ENCODE measurements at places on chromosomes 7 and 10. TPM values are rescaled to one million over a fixed set of nuclear protein-coding genes. Genes with fewer than 3 reads are reported as not detected.
A peak's percentile ranks its signal among the peaks of the same experiment; 100 is the strongest.

PKD2L1 gene
- total RNA-seq: not detected

UBE3C gene
- total RNA-seq: 58.9 TPM

FFAR4 gene
- total RNA-seq: not detected

DNA sequence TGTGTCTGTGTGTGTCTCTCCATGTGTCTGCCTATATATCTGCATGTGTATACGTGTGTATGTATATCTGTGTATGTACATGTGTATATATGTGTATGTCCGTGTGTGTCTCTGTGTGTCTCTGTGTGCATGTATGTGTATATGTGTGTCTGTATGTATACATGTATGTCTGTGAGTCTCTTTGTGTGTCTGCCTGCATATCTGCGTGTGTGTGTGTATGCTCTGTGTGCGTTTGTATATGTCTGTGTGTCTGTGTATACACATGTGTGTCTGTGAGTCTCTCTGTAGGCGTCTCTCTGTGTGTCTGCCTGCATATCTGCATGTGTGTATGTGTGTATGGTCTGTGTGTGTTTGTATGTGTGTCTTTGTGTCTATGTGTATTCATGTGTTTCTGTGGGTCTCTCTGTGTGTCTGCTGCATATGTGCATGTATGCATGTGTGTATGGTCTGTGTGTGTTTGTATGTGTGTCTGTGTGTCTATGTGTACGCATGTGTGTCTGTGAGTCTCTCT is 23.7 kb upstream of the KLF6 start:
- H3K4me1 ChIP-seq: peaks cover 12% of the 10 kb centered on the region
- H3K4me3 ChIP-seq: no peak overlapping the region
- DNase-seq: no peak
- no peaks in the 10 kb centered on the region for H3K36me3 ChIP-seq
- H3K27ac ChIP-seq: no peak overlapping the region

GRCh38 chr7:33558549-33559323 is 346.6 kb upstream of the BMPER start:
- peaks cover 1% of the 10 kb centered on the region for H3K36me3 ChIP-seq
- no peak overlapping the region for H3K27ac ChIP-seq

- no peaks in the 10 kb centered on the region for H3K27me3 ChIP-seq
- peaks cover 25% of the 10 kb centered on the region for H3K4me1 ChIP-seq
- DNase-seq: peak; percentile 83
- no peak overlapping the region for H3K4me3 ChIP-seq
Observed at GRCh38 chr10:132579027-132579859, 41.7 kb downstream of the INPP5A start.

DNA sequence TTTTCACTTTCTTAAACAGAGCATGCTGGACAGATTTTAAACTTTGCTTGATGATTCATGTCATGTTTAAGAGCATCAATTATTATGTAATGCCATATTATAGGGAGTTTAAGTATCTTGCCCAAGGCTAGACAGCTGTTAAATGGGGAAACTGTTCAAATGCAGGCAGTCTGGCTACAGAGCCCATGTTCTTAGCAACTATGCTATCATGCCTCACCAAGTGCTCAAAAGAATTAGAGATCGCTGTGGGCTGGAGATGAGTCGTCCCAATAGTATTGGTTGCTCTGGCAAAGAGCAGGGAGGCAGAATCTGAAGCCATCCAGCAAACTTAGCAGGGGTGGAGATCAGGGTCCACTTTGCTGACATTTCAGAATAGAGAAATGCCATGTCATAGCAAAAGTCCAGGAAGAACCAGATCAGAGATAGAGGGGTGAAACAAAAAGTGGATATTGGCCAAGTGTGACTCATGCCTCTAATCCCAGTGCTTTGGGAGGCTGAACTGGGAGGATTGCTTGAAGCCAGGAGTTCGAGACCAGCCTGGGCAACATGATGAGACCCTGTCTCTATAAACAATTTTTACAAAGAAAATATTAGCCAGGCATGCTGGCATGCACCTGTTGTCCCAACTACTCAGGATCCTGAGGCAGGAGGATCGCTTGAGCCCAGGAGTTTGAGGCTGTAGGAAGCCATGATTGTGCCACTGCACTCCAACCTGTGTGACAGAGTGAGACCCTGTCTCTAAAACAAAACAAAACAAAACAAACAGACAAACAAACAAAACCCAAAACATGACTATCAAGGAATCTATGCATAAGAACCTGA is 57.8 kb downstream of the BAMBI start:
- H3K36me3 ChIP-seq: no peaks in the 10 kb centered on the region
- no peak overlapping the region for H3K4me3 ChIP-seq
- no peaks in the 10 kb centered on the region for H3K27me3 ChIP-seq
- no peak for DNase-seq
- H3K4me1 ChIP-seq: peaks cover 7% of the 10 kb centered on the region

DNA sequence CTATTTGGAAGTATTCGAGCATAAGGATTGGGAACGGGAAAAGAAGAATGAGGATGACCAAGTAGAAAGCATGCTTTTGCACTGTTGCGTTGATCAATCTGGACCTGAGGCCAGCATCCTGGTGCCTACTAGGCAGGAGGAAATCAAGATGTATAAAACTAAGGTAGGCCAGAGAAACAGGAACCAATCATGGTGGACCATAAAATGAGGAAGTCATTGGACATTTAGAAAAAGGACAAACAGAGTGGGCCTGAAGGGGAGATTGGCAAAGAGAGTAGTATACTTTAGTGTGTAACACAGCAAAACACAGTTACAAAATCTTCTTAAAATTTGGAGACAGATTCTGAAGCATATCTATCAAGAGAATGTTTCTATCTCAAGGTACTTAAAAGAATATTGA is 171.1 kb upstream of the FZD1 start:
- DNase-seq: no peak
- H3K36me3 ChIP-seq: peaks cover 7% of the 10 kb centered on the region
- peaks cover 7% of the 10 kb centered on the region for H3K4me1 ChIP-seq
- H3K27ac ChIP-seq: no peak overlapping the region

DNA sequence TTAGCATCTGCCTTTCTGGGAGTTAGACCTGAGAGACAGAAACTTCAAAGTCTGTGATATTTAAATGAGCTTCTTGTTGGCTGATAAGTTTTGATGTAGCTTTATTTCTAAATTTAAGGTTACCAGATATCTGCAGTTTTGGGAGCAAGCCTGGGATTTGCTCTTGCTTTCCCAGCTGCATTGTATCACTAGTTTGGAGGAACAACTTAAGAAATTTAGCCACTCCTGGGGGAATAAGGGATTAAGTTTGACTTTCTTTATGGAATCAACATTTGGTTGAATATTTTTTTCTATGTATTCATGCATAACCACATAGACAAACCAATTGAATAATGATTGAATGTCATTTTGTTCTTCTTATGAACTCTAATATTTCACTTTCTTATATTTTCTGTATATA is 178.6 kb downstream of the POLR1F start:
- H3K4me3 ChIP-seq: no peak overlapping the region
- H3K36me3 ChIP-seq: no peaks in the 10 kb centered on the region
- no peak for DNase-seq
- no peaks in the 10 kb centered on the region for H3K27me3 ChIP-seq
- H3K4me1 ChIP-seq: peaks cover 13% of the 10 kb centered on the region

GRCh38 chr7:133829336-133829897 is 297.7 kb upstream of the LRGUK start:
- no peak overlapping the region for H3K27ac ChIP-seq
- H3K4me3 ChIP-seq: no peak overlapping the region
- peaks cover 12% of the 10 kb centered on the region for H3K36me3 ChIP-seq
- H3K4me1 ChIP-seq: no peaks in the 10 kb centered on the region

All from chondrocyte (in vitro differentiated cells).